ENCODE measurements at places on chromosomes 4 and X.
A peak's percentile ranks its signal among the peaks of the same experiment; 100 is the strongest.

DNA sequence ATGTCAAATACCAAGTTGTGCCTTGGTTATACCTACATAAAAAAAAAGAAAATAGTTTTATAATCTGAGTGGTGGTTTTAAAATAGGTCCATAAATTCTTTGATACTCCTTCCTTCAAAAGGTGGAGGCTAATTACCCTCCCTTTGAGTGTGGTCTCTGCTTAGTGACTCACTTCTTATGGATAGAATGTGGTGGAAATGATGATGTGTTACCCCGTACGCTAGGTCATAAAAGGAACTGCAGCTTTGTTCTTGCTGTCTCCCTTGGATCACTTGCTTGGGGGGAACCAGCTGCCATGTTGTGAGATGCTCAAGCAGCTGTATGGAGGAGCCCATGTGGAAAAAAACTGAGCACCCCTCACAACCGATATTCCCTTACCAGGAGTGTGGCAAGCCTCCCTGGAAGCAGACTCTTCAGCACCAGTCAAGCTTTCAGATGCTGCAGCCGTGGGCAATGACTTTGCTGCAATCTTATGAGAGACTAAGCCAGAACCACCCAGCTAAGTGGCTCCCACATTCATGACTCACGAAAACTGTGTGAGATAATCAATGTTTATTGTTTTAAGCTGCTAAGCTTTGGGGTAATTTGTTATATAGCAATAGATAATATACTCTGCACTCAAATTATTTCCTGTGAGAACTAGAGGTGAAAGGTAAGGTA is 195.0 kb upstream of the GATB start:
- no peak for DNase-seq

- DNase-seq = no peak
Observed at GRCh38 chr4:81876106-81876505, 404.4 kb upstream of the RASGEF1B start.

DNA sequence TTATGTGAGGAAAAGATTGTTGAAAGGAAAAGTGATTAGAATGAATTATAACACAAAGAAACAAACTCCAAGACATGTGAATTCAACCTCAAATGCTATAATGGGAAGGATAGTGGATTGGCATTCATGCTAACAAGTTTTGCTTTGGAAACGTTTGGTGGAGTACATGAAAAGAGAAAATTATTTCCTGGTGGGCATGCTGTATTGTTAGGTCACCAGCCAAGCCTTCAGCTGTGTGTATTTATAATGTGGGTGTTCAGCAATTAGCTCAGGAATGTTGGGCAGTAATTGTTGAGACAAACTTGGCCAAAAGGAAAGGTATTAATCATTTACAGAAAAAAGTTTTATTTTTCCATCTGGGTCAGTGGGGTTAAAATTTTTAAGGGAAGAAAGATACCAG is 198.9 kb upstream of the ARSJ start:
- no peak for DNase-seq

GRCh38 chr4:77954690-77955089 is 92.1 kb downstream of the MRPL1 start:
- no peak for DNase-seq

DNA sequence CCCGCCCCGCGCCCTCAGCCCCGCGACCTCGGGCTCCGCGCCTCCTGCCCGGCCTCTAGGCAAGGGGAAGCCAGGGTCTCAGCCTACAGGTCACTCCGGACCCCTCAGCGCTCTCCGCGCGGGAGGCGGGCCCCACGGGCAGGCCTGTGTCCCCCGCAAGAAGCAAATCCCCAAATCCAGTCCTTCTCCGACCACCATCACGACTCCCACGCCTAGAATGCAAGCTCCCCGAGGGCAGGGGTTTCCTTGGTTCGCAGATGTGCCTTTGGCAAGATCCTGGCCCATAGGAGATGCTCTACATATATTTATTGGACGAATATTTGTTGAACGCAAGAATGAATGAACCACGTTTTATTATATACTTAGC is 260 bp upstream of the CCDC149 start:
- no peak for DNase-seq

DNA sequence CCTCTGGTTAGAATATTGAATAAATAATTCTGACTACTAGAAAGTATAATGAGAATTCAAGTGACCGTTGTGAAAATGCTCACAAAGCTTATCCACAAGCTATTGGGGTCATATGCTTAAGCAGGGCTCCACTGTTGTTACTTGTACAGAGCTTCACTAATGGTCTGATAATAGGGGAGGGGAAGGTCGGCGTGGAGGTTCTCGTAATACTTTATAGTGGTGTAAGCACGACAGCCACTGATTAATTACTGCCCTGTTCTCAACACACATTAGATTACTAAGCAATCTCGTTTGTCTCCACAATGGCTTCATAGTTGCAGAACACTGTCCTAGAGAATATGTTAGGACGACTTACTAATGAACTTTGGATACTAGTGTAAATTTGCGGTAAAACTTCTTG is 11.6 kb downstream of the UNC5C start:
- no peak for DNase-seq

DNA sequence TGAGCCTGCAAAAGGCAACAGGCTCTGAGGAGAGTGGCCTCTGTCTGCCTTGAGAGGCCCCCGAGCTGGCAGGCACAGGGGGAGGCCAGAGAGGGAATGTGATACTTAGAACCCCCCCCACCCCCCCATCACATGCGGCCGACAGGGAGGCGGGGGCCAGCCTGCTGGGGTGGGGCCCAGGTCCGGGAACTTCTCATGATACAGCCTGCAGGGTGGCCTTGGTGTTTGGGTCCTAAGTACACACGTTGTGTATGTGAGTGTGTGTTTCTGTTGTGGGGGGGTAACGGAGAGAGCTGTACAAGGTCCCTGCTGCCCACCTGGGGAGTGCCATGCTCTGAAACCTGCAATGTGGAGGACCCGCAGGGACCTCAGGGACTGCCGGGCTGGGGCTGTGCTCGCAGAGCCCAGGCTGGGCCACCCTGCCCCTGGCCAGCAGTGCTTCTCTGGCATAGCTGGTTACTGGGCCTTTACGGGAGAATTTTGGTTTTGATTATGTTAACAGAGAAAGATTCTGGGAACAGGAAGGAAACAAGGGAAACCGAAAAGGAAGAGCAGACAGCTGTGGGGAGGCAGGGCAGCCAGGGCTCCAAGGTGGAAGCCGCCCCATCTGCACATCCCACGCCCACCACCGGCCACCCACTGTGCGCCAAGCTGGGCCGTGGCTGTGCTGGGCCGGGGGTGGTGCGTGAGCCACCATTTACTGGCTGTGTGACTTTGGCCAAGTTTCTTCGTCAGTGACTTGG is 19.9 kb downstream of the SH3BP2 start:
- peak; percentile 28 for DNase-seq

GRCh38 chrX:44173219-44173618 is 170.3 kb downstream of the EFHC2 start:
- no peak for DNase-seq

DNA sequence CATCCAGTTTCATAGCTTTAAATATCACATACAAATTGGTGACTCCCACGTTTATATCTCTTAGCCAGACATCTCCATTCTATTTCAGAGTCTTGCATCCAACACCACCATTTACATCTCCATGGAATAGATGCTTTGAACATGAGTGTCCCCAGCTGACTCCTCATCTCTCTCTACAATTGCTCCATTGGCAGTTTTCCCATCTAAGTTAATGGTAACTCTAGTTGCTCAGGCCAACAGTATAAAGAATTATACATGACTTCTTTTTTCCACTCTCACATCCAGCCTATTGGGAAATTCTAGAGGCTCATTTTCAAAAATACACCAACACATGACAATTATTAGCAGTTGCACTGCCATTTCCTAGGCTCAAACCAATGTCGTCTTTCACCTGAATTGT is 388.2 kb downstream of the STIM2 start:
- DNase-seq = no peak

DNA sequence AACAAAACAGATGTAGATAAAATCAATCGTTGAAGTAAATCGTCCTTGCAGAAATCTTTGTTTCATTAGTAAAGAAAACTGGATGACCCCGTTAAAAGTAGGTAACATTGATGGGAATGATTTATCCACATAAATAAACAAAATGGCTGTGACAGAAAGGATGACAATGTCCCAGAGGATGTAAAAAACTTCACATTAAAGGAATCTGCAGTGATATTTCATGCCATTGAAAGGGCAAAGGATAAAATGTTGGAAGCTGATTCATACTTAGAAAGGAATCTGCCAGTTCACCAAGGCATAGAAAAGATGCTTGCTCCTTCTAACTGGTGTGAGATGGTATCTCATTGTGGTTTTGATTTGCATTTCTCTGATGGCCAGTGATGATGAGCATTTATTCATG is 24.2 kb upstream of the EPGN start:
- DNase-seq = no peak
